Activated naive CD4-positive, alpha-beta T cell treated with Interleukin-2 at 50 U/mL for 16 hours (primary cell): ENCODE measurements at places on chromosomes 13 and 19.

DNA sequence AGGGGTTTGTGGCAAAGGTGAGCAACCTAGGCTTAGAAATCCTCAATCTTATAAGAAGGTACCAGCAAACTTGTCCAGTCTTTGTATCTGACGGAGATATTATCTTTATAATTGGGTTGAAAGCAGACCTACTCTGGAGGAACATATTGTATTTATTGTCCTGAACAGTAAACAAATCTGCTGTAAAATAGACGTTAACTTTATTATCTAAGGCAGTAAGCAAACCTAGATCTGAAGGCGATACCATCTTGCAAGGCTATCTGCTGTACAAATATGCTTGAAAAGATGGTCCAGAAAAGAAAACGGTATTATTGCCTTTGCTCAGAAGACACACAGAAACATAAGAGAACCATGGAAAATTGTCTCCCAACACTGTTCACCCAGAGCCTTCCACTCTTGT lies 3.8 kb upstream of the KLK2 start:
- no peak for DNase-seq

- DNase-seq: no peak
Measured at GRCh38 chr19:14127929-14128509, 8.4 kb downstream of the ASF1B start.

DNA sequence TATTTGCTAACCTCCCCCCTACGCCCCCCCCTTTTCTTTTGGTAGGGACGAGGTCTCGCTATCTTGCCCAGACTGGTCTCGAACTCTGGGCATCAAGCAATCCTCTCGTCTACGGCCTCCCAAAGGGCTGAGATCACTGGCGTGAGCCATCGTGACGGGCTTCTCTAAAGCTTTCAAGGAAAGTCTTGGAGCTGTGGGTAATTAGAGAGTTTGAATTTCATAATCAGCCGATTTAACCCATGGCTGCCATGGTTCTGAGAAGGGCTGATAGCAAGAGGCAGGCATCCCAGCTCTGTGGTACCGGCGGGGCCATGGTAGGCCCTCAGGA lies 679 bp upstream of the ABHD8 start:
- DNase-seq: no peak

DNA sequence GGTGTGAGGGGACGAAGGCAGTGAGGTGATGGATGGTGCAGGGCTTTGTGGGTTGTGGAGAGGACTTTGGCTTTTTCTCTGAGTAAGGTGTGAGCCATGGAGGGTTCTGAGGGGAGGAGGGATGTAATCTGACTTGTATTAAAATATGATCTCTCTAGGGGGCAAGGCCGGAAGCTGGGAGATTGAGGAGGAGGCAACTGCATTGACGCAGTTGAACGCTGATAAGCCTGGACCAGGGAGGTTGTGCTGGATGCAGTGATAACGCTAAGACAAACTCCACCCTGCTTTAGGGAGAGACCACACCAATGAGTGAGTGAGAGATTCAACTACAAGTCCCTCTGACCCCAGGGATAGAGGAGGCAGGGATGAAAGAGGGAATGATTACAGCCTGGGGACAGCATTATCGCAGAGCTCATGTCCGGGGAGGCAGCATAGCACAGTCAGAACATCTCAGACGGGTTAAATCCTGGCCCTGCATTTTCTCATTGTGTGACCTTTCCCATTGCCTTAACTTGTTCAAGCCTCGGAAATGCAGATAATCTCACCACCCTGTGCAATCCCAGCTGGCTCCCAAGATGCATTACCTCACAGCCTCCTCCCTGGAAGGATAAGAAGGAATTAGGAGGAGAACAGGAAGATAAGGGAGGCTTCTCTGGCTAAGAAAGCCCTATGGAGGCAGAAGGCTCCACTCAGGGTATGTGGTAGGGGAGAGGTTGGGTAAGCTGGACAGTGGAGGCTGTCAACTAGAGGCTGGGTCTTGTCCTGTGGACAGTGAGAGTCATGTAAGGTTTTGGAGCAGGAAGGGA lies 124.2 kb downstream of the CACNA1A start:
- DNase-seq: no peak

GRCh38 chr19:56258272-56258671 lies 14.3 kb upstream of the EDDM13 start:
- no peak for DNase-seq

- no peak for DNase-seq
Measured at GRCh38 chr19:47111682-47112165, 1.9 kb downstream of the ZC3H4 start.

- DNase-seq: no peak
Measured at GRCh38 chr19:47227352-47228167, 3.4 kb downstream of the BBC3 start.

GRCh38 chr13:93502987-93503615 lies 276.5 kb downstream of the GPC6 start:
- DNase-seq: no peak

DNA sequence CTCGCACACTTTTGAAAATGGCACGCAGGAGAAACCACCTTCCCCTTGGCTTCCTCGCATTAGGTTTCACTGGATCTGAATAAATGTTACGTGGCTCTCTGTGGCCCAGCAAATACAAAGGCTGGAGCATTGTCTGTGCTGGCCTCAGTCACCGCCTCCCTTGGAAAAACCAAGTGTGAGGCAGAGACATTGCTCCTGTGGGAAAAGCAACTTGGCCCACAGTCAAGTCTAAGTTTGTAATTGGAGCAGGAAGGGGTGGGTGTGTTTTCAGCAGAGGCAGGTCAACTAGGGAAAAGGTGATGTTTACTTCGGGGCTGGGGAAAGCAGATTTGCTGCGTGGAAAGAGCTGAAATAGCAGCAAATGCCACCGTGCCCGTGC lies 101.6 kb downstream of the IRS2 start:
- no peak for DNase-seq

DNA sequence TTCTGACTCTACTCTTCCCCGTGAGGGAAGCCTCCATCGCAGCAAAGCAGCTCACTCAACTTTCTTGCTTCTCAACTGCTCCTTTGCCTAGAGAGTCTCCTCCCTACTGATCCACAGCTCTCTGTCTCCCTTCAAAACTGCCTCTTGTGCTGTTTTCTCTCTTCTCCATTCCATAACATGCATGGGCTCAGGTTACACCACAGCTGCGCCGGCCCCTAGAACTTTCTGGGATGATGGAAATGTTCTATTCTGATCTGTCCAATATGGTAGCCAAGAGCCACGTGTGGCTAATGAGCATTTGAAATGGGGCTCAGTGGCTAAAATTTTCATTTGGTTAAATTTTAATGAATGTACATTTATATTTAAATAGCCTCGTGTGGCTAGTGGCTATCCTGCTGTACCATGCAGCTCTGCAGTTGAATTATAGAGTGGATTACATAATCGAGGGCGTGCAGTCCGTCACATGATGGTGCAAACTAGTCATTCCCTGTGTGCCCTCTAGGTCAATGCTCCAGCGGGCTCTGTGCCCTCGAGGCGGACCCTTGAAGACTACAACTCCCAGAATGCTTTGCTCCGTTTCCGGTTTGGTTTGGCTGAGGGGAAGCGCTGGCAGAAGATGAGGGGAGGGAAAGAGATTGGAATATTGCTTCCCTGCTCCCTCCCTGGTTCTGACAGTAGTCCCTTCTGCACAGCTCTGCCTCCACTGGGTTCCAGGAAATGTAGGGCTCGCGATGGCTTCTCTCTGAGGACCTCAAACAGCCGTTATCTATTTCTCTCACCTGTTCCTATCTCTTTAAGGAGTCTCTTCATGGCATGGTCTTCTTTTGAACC lies 109.8 kb downstream of the CACNA1A start:
- DNase-seq: no peak

GRCh38 chr13:80145171-80145690 lies 195.7 kb downstream of the SPRY2 start:
- DNase-seq: no peak

GRCh38 chr13:100139817-100140216 lies 50.9 kb downstream of the PCCA start:
- DNase-seq: no peak

- no peak for DNase-seq
Measured at GRCh38 chr19:12664406-12665280, 1.9 kb downstream of the MAN2B1 start.

GRCh38 chr13:43574605-43575004 lies 212.2 kb downstream of the ENOX1 start:
- no peak for DNase-seq

GRCh38 chr19:18478545-18479311 lies 40.8 kb upstream of the ISYNA1 start:
- DNase-seq: peak; percentile 71

GRCh38 chr13:113089693-113090414 lies 15.7 kb upstream of the F7 start:
- no peak for DNase-seq

GRCh38 chr19:31838163-31838815 lies 489.1 kb upstream of the TSHZ3 start:
- DNase-seq: no peak

GRCh38 chr13:76968041-76968440 lies 19.7 kb downstream of the ACOD1 start:
- no peak for DNase-seq

GRCh38 chr19:13001502-13002165 lies 6.4 kb downstream of the NFIX start:
- no peak for DNase-seq

DNA sequence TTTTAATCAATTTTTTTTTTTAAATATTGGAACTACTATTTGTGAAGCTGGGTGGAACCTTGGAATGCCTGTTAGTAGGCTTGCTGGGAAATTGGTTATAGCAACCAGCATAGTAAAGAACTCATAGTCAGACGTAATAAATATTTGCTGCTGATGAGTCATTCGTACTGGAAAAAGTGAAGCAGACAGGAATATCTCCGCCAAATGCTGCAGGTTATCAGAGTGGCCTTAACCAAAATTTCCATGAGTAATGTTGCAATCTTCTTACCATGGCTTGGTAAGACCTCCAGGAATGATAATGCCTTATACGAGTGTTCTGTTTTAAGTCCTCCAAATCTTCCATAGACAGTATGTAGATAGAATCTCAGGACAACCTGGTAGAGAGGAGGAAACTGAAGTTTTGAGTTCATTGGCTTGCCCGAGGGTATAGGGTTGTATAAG lies 34.2 kb downstream of the MBNL2 start:
- DNase-seq: no peak

DNA sequence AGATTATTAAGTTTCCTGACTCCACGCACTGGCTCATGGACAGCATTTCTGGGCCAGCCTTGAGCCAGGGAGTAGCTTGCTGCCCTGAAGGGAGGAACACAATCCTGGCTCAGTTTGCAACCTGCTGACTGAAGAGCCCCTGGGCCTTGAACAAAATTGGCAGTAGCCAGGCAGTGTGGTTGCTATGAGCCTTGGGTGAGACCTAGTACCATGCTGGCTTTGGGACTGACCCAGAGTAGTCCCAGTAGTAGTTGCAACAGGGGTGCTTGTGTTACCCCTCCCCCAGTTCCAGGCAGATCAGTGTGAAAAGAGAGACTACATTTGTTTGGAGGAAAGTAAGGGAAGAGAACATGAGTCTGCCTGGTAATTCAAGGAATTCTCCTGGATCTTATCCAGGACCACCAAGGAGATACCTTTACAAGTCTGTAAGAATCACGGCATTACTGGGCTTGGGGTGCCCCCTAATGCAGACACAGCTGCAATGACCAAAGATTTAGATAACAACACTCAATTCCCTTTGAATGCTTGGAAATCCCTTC lies 22.0 kb downstream of the ITGBL1 start:
- no peak for DNase-seq

DNA sequence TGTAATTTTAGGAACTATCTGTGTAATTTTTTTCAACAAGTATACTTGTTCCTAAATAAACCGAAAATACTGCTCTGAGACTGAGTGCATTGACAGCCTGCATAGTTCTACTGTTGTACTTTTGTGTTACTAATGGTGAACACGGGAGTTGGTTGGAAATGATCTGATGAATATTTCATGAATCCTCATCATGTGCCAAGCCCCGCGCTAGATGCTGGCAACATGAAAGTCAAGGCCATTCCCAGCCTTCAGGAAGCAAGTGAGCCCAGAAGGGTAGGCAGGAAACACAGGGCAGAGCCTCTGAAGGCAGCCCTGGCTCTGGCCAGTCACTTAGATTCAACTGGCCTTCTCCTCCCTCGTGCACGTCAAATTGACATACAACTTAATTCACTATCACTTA lies 106.1 kb downstream of the ABCC4 start:
- no peak for DNase-seq

DNA sequence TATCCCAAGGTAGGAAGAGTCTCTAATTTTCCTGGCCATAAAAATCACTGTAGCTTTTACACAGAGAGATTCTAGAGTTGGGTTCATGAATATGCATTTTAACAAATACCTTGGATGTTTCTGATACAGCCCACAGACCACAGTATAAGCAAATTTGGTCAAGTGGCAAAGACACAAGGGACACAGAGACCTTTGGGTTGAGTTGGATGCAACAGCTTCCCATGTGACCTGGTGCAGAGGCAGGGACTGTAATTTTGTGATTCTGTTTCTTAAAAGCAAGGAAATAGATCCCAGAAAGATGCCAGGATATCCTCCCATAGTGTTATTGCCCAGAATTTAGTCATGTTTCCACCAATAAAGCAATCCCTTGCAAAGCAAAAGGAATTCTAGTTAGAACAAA lies 27.0 kb downstream of the FPR3 start:
- no peak for DNase-seq

DNA sequence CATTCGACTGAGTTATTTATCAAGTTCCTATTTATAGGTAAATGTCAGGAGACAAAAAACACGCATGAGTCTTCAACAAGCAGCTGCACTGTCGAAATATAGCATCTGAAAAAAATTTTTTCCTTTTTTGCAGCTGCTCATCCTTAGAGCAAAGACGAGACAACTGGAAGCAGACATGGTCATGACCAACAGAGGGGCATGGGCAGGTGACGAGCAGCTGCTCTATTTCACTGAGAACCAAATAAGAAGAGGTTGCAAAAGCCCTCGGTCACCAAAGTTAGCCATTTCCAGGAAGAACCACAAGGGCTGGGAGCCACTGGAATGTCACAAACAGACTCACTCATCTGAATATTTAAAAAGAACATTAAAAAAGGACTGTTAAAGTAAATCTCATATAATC lies 22.2 kb downstream of the SOHLH2 start:
- DNase-seq: no peak

GRCh38 chr13:72808917-72809500 lies 27.1 kb downstream of the PIBF1 start:
- no peak for DNase-seq
